HT-29 (cell line): ENCODE measurements at places on chromosomes 16 and 17. TPM values are rescaled to one million over a fixed set of nuclear protein-coding genes. Genes with fewer than 3 reads are reported as not detected.
A peak's percentile ranks its signal among the peaks of the same experiment; 100 is the strongest.

GRCh38 chr17:73104450-73104849, 12.0 kb upstream of the SLC39A11 start:
- no peak for DNase-seq

GRCh38 chr17:63841350-63842172, 924 bp downstream of the SMARCD2 start:
- DNase-seq = peak; percentile 39

The CLEC18A gene
- not detected in 2 replicates for total RNA-seq

DNA sequence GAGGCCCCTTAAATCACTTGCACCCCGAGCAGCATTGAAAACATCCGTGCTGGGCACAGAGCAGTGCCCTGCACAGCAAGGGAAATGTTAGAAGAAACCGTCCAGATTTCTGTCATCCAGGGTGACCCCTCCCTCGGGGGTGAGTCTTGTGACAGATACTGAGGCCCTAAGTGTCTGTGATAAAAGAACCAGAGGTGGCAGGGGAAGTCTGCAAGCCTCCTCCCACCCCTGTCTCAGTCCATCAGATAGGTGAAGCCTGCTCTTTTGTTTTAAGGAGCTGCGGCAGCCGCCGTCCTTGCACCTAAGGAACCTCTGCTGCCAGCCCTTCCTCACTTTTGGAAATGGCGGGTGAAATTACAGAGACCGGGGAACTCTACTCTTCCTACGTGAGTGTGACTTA, 845 bp upstream of the NAT9 start:
- DNase-seq = no peak

GRCh38 chr17:73983621-73984400, 219.7 kb upstream of the RPL38 start:
- no peak for DNase-seq
